Bronchial epithelial cell (primary cell): ENCODE measurements at places on chromosomes 6 and 20.

GRCh38 chr20:57844626-57845596, 135.1 kb upstream of the PMEPA1 start:
- DNase-seq, result no peak

DNA sequence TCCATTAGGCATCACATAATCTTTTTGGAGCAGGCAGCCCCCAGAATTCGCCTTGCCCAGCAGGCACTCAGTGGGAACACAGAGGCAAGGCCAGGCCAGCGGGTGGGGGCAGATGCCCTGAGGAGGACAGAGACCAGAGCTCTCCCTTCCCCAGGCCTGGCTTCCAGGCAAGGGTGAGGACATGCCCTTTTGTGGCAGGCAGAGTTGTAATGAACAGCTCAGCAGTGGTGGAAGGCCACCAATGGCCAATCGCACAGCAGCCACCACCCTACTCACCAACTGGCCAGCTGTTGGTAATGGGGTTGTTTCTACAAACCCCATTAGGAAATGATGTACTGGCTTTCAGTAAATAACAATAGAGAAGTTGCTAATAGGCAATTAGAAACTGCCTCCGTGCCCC, 15.4 kb upstream of the DDO start:
- DNase-seq, result no peak

DNA sequence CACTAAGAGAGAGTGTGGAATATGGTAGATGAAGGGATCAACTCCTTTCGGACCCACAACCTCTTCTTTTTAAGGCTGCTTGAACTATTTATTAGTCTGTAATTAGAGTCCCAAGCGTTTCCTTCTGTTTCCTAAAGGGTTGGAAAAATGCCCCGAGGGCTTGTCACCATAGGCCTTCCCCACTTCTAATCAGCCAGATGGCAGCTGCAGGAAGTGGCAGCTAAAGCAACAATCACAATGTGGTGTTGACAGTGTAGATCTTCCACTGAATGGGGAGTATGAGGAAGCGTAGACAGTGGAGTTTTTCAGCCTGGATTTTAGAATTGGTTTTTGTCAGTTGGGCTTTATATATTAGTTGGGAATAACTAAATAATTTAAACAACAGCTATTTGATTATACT, 40.6 kb downstream of the SLC35D3 start:
- no peak for DNase-seq

DNA sequence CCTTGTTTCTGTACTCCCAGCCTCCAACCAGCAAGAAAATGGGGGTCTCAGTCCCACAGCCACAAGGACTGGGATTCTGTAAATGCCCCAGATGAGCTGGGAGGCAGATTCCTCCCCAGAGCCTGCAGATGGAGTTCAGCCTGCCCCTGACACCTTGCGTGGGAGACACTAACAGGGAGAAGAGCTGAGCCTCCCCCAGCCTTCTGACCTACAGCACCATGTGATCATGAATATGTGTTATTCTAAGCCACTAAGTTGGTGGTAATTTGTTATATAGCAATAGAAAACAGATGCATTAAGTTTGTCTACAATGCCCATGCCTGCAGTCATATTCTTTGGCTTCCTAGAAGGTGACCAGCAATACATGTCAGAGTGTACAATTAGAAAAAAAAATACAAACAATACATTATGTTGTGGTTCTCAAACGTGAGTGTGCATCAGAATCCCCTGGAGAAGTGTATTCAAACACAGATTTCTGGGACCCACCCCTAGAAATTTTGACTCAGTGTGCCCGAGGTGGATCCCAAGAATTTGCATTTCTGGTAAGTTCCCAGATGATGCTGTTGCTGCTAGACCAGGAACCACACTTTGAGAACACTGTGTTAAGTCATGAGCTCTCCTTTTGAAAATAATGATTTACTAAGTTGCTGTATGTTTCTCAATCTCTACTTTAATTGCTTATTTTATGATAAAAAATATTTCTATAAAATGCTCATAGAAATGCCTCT, 39.9 kb downstream of the SLC22A3 start:
- no peak for DNase-seq

DNA sequence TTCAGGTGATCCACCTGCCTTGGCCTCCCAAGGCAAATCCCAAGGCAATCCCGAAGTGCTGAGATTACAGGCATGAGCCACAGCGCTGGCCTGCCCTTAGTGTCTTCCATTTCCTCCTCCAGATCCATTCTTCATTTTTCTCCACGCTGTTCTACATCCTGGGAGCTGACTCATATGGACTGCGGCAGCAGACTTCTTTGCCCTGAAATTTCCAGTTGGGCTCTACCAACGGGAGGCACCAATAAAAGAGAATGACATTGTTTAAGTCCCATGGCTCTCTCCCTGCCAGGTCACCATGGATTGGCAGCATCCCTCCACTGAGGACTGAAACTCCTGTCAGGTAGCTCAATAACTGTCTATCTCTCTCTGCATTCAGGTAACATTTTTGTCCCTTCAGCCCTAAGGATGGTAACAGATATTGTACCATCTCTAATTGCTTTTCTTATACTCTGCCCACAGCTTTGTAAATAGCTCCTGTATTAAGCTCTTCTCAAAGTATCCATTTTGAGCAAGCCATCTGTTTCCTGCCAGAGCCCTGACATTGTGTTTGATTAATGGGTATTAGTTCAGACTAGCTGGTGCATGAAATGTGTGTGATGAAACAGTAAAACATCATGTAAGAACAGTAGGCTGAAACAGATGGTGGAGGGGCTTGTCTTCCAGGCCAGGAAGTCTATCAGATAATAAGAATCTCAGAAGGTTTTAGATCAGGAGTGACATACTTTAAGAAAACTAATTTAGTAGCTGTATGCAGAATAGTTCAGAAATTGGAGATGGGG, 3.6 kb downstream of the TBCC start:
- peak; percentile 65 for DNase-seq
